OCI-LY7 (cell line): ENCODE measurements at places on chromosomes 5 and 9.

DNA sequence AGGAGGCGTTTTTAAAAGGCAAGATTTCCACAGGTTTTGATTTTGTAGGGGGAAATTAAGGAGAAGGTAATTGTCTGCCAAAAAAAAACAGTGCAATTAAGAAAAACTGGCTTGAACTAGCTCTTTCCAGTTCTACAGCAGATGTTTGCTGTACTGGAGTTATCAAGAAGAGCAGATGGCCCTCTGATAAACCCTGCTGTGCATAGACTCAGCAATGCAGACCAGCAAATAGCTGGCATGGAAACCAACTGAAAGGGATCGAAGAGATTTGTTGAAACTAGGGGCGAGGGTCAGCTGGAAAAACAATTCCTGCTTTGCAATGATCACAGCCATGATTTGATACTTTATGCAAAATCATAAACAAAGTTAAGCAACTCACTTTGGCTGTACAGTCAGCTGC lies 17.8 kb upstream of the BHMT start:
- DNase-seq, result no peak

GRCh38 chr5:29170599-29170998 lies 2022.9 kb upstream of the CDH6 start:
- no peak for DNase-seq

DNA sequence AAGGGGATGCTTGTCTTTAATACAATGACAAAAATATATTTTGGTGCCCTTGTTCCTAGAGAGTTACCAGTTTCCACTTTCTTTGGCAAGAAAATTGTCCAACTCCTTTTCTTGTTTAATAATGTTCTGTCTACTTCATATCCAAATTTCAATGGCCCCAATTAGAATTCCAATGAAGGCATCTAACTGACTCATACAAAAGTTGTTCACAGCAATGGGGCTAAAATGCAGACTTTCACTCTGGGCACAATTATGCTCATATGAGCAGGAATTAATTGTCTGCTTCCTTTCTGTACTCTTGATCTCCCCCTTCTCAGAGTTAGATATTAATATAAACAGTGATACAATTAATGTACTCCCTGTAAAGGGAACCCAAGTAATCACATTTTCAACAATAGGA lies 42.1 kb upstream of the ZNF622 start:
- no peak for DNase-seq

DNA sequence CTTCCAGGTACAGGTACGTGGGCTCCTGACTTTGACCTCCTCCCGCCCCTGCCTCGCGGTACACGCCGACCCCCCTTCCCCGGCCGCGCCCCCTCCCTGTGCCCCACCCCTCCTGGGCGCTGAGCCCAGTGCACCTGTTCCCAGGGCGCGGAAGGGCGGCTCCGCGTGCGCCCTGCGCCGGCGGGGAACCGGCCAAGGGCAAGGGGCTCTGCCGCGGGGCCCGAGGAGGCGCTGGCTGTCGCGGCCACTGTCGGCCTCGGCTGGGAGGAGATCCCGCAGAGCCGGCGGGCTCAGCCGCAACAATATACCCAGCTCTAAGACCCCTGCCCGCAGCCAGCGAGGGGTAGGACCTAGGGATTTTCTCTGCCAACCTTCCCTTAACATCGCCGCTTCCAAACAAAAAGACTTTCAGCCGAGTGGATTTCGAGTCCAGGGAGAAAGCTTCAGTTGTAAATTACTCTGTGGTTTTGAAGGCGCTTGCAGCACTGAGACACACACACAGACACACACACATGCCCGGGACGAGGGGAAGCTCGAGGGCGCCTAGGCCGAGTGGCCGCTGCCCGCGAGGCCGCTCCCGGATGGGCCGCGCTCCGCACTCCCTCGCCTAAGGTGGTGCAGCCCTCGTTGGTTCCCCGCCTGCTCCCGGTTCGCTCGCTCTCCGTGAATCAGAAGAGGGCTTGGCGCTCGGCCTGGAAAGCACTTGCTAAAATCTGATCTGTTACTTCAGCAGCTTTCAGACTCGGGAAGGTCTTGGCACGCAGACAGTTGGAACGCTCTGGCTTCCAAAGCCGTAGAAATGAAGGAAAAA lies 1.2 kb downstream of the FGF18 start:
- DNase-seq, result no peak

GRCh38 chr5:22970956-22971618 lies 117.9 kb upstream of the CDH12 start:
- DNase-seq, result no peak

DNA sequence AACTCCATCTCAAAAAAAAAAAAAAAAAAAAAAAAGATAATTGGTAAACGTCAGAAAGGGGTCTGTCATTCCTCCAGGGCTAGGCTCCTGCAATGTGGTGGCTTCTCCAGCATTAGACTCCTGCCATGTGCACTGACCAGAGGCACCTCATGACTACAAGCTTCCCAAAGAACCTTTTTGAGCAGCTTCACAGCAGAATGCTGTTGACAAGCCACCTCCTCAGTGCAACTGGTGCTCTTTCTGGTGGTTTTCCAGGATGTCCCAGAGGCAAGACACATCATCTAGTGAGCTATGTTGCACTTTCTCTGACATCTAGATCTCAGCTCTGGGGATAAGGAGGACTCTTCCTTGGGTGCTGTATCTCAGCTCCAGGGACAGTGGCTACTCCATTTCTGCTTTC lies 11.6 kb downstream of the RPL37 start:
- no peak for DNase-seq
